ENCODE measurements at places on chromosomes 2 and 18.
A peak's percentile ranks its signal among the peaks of the same experiment; 100 is the strongest.

- no peak for DNase-seq
Measured at GRCh38 chr2:74544634-74545033, 9.1 kb downstream of the LOXL3 start.

- no peak for DNase-seq
Measured at GRCh38 chr18:48138660-48139430, 208.4 kb upstream of the SMAD2 start.

DNA sequence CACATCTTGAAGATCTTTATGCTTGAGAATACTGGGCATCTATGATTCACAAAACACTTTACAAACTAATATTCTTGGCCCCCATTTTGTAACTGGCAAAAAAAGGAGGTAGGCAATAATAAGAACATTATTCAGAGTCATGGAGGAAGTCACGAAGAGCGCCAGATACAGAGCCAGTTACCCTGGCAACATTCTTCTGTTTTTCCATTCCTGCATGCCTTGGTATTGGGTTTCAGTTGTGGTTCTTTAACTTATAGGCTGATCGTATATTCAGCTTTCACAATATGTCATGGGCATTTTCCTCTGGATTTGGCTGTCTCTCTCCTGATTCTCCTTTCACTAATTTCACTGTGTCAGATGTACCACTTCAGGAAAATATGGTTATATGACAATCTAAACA lies 234.7 kb downstream of the HRH4 start:
- DNase-seq: no peak

- no peak for DNase-seq
Measured at GRCh38 chr2:14543284-14543683, 89.2 kb upstream of the LRATD1 start.

DNA sequence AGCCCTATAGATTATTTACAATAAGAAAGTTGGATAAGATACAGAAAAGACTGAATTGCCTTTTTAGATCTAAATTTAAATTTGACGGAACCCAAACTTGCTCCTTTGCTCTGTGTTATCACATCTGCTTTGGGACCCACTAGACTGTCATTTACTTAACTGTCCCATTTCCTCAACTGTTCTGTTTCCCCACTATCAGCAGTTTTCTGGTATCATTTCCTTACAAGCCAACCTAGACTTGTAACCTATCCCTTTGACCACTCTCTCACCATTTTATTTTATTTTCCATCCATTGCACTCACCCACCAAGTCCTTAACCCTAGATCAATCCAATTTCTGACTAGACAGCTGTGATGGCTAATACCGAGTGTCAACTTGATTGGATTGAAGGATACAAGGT lies 38.6 kb upstream of the CD28 start:
- no peak for DNase-seq

- DNase-seq: no peak
Measured at GRCh38 chr18:23203891-23204432, 68.7 kb downstream of the CABLES1 start.

DNA sequence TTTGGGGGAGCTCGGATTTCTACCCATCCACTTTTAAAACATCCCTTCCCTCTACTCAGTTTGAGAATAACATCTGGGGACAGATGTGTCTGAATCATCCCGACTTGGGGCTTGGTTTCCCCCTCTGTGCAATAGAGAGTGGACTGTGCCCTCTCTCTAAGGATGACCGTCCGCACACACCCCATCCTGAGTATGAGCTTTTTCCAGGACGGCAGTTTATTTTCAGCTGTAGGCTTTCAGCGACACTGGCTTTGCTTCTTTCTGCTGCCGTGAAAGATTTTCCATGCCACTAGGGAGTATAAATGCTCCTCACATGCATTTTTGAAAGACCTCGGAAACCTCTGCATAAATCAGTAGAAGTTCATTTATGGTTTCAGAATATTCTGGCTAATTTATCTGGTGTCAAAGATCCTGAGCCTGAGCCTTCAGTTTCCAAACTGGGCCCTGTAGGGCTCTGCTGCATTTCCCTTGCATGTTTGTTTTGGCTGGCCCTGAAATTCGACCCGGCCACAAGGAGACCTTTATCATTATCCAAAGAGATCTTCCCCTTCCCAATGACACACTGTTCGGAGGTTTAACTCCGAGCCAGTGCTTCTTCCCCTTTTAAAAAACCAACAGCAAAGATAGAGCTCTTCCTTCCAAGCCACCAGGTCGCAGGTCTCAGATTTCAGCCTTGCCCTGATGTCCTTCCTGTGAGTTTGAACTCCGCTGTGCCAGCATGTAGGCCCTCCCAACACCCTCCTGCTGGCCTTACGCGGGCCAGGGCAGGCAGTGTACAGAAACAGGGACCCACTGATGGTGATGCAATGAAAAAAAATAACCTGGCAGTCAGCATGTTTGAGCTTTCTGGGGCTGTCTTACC lies 53.3 kb downstream of the FECH start:
- DNase-seq: no peak

- no peak for DNase-seq
Measured at GRCh38 chr2:132977812-132978529, 308.0 kb upstream of the LYPD1 start.

- DNase-seq: no peak
Measured at GRCh38 chr18:4125224-4125623, 329.9 kb downstream of the DLGAP1 start.

DNA sequence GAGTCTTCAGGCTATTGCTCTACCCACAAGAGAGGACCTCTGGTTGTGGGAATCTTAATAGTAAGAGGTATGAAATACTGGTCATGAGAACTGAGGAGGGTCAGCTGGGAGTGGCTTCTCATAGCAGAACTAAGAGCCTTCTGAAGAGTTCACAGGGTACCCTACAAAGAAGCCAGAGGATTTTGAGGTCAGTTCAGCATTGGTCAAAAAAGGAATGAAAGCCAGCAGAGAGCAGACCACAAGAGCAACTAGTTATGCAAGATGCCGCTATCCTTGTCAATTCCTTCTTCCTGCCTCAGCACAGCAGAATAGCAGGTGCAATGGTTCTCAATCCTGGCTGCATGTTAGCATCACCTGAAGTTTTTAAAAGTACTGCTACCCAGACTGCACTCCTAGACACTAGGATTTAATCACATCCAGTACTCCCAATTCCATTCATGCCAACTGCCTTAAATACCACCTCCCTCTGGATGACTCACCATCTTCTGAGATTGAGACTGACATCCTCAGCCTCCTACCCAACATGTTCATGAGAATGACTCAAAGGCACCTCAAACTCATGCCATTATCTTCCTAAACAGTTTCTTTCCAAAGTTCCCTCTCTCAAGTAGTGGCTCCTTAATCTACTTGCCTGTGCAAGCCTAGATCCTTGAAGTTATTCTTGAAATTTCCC lies 81.0 kb upstream of the RBMS1 start:
- no peak for DNase-seq

- peak; percentile 8 for DNase-seq
Measured at GRCh38 chr2:134919341-134920210, 954 bp downstream of the CCNT2 start.

GRCh38 chr2:143452817-143453451 lies 323.7 kb downstream of the ARHGAP15 start:
- peak; percentile 15 for DNase-seq

GRCh38 chr2:158772306-158773078 lies 22.6 kb upstream of the DAPL1 start:
- DNase-seq: no peak

DNA sequence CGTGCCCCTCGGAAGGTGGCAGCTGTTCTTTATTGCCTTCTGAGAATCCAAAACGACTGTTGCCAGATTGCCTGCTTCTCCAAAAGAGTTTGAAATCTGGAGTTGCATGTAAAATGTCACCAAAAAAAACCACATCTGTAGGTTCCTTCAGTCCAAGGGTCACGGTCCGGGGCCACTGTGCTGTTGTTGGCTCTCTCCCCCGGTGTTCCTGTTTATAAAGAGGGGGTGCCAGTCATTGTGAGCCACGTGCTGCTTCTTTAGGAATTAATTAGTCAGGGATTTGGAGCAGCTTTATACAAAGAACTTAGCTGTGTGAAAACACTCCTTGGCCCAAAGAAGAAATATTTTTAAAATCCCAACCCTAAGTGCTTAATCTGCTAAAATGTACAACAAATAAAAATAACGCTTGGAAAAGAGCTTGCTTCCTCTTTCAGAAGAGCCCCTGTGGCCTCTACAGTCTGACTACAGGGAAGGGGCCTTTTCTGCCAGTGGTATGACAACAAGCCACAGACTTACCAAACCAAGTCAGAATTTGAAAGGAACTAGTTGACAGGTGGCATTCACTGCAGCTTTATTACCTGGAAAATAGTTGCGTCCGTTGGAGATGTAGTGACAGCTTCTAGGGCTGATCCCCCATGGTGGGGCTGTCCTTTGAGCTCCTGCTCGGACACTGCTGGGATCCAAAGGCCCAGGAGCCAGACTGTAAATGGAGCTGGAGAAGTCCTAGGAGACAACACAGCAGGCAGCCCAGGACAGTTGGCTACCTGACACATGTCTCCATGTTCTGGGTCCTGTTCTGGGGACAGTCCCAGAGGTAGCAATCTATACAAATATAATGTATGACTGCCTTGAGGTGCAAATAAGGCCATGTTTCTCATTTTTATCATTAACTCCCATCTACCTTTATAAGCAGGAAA lies 84.5 kb upstream of the SLC1A4 start:
- no peak for DNase-seq

GRCh38 chr2:121866789-121867188 lies 111.3 kb downstream of the TSN start:
- no peak for DNase-seq

- no peak for DNase-seq
Measured at GRCh38 chr18:70287731-70288130, 1.1 kb upstream of the SOCS6 start.

GRCh38 chr2:188114014-188114413 lies 177.7 kb upstream of the GULP1 start:
- no peak for DNase-seq

- no peak for DNase-seq
Measured at GRCh38 chr2:168254158-168254935, 7.0 kb upstream of the STK39 start.

DNA sequence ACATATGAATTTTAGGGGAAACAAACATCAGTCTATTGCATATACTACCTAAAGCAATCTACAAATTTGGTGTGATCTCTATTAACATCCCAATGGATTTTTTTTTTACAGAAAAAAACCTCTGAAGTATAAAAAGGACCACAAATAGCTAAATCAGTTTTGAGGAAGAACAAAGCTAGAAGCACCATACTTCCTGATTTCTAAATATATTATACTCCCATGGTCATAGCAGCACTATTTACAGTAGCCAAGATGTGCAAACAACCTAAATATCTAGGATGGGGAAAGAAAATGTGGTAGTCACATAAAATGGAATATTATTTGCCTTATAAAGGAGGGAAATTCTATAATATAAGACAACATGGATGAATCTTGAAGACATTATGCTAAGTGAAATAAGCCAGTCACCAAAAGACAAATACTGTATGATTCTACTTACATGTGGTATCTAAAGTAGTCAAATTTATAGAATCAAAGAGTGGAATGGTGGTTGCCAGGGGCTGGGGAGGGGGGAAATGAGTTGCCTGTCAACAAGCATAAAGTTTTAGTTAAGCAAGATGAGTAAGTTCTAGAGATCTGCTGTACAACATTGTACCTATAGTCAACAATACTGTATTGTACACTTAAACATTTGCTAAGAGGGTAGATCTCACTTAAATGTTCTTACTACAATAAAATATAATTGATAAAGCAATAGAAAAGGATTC lies 17.6 kb upstream of the CASP8 start:
- DNase-seq: no peak

DNA sequence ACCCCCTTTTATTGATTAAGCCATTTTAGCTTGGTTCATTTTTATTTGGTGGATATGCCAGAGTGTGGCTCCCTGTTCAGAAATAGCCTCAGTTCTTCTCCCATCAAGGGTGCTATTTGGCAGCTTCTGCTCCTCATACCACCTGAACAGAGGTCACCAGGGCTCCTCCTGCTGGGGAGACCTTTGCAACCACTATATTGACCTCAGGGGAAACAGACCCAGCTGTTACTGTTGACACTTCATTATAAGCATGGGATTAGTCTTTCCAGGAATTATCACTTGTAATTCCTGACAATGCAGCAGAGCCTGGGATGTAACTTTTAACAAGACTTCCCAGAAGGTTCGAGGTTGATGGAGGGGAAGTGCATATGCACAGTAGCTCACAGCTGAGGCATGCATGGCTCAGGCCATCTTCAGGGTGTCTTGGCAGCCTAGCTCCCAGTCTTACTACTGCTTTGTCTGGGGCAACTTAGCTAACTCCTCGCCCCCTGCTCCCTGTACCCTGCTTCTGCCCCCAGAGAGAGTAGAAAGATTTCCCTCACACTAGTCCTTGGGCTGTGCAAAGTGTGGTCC lies 239.4 kb upstream of the SPRED2 start:
- no peak for DNase-seq

- peak; percentile 1 for DNase-seq
Measured at GRCh38 chr2:44360749-44361329, 455 bp downstream of the PREPL start.

GRCh38 chr2:74448771-74449170 lies 6.1 kb upstream of the INO80B start:
- DNase-seq: no peak

DNA sequence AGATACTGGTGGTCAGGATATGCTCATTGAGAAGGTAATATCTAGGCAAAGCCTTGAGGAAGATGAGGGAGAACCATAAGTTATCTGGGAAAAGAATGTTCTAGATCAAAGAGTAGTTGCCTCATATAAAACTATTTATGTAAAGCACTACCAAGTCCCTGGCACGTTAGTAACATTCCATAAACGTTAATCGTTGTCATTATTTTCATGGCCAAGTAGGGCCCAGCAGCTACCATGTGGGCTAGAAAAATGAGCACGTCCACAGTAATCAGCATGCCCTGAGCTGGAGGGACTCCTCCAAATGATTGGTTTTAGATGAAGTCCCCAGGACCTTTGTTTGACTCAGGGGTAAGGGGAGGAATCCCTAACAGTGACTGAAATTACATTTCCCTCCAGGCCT lies 32.7 kb upstream of the AFTPH start:
- DNase-seq: no peak

DNA sequence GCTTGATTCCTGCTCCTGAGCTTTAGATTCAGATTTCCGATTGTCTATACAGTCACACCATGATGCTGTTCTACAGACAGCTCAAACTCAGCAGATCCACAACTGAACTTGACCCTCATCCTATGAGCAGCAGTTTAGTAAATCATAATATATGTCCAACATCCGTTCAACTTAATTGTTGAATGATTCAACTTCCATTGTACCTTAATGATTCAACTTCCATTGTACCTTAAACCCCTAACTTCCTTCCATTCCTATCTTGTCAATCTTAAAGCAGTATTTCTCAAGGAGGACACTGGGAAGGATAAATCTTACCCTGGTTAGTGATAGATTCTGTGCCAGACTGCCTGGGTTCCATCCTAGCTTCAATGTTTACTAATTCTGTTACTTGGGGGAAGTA lies 60.1 kb downstream of the PIGN start:
- no peak for DNase-seq
